ENCODE measurements at places on chromosomes 13 and 19.
A peak's percentile ranks its signal among the peaks of the same experiment; 100 is the strongest.

DNA sequence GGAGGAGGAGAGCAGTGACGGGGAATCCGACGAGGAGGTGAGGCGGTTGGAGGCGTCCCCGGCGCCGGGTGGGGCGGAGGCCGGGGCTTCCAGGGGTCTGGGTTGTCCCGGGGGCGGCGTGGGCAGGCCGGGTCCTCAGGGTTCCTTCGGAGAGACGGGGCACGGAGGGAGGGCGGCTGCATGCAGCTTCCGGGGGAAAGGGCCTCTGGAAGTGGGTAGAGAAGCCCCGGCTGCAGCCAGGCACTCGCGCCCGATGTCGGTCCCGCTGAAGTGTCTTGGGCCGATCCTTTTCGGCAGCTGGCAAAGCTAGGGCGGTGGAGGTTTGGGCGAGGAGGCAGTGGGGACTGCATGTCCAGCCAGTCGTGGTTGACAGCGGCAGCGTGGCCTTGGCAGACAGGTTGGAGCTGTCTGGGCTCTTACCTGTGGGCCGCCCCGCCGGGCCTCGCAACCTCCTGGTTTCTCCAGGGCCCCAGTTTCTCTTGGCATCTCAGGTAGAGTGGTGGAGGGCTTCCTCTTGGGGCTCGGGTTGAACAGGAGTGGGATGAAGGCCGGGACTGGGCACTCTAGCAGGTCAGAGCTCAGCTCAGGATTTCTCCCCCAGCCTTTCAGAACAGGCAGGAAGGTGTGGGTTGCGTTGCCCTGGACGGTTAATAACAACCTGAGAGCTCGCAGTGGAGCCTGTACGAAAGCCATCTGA is 690 bp downstream of the KMT2B start:
- DNase-seq: no peak

DNA sequence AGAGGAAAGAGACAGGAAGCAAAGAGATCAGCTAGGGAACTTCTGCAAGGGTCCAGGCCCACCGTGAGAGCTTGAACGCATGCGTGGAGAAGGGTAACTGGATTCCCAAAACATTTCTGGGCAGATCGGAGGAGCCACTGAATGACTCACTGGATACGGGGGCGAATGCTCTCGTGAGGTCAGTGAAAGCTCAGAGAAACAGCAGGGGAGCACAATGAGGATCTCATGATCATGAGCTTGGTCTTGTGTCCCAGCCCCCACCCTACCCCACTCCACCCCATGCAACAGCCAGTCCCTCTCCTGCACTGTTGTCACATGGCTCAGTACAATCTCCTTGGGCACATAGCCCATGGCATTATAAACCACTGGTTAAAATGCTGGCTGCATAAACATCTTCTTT is 40.6 kb downstream of the DCLK1 start:
- DNase-seq: no peak

- no peak for DNase-seq
Observed at GRCh38 chr19:38717855-38718254, 26.4 kb downstream of the CAPN12 start.

- no peak for DNase-seq
Observed at GRCh38 chr13:46317120-46317519, 69.9 kb downstream of the RUBCNL start.

DNA sequence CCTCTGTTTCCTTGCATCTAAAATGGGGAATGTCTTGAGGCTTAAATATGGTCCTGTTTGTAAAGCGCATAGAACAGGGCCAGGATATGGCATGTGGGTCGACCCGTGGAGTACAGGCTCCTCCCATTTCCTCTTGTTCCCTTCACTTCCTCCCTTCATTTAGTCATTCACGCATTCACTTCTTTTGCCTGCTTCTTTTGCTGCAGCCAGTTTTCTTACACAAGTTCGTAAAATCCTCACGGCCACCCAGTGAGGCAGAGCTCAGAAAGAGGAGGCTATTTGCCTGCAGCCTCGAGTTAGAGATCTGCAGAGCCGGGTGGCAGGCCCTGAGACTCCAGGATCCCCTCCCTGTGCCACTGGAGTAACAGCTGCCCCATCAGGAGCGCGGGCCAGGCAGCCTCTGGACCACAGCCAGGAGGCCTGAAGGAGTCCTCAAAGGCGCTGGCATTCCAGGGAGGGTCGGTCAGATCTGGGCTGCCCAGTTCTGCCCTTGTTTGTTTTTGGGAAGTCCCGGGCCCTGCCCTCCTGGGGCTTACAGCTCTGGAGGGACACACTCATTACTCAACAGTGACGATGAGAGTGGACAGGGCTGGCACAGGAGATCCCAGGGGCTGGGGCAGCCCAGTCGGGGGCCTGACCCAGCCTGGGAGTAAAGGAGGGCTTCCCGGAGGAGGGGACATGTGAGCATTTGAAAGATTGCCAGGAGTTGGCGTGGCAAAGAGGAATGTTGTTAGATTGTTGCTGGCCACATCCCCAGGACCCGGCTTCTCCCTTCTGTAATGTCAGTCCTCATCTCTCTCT is 4.6 kb downstream of the PPP5C start:
- DNase-seq: no peak

- no peak for DNase-seq
Observed at GRCh38 chr19:8488365-8488764, 14.1 kb downstream of the PRAM1 start.

- DNase-seq: peak; percentile 92
Observed at GRCh38 chr19:39031368-39032062, 834 bp downstream of the FBXO27 start.

DNA sequence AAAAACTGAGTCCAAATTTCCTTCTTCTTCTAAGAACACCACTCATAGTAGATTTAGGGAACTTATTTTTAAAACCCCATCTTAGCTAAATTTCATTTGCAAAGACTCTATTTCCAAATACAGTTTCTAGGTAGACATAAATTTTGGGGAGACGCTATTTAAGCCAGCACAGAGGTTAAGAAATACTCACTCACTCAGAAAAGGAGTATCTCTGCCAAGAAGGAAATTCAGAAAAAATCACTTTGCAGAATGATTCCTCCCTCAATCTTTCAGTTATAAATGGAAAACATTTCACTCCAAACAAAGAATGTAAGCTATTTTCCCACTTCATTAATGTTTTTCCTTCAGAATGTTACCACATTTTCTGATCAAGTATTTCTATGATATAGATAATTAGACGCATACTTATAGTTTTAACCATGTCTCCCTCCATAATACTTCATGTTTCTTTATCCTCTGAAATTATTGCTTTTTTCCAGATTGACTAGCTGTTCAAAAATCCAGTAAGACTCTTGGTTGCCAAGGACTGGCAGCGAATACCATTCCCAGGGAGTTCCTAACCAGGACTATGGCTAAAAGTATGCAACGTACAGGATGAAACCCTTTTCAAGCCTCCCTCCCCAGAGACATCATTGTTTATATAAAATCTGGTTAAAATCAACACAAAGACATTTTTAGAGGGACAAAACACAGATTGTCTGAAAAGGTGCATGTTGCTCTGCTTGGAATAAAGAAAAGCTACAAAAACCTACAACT is 52.5 kb upstream of the RXFP2 start:
- DNase-seq: no peak

GRCh38 chr13:42794577-42795275 is 13.3 kb downstream of the FAM216B start:
- DNase-seq: no peak

DNA sequence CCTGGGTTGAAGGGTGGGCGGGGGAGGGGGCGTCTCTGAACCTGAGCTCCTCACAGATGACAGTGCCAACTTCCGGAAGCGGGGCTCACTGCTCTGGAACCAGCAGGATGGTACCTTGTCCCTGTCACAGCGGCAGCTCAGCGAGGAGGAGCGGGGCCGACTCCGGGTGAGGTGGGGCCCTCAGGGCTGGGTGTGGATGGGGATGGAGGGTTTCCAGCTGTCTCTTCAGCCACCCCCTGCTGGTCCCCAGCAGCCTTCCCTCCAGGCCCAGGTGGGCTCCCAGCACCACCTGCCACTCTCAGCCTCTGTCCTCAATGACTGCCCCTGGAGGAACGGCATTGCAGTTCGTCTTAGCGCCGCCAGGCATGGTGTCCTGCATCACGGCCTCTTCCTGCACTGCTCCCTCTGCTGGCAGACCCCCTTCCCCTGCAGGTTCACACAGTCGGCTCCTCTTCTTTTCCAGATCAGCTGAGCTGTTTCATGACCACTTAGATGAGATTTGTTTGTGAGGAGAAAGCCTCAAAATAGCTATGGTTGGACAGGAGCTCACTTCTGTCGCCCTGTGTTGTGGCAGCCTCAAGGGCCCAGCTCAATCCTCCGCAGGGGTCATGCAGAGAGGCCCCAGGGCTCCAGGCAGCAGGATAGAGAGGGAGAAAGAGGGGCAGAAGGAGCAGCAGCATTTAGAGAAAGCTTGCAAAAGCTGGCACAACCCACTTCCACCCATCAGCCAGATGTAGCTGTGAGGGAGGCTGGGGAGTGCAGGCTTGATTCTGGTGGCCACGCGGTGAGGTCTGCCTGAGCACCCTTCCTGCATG is 2.5 kb upstream of the GARIN5A start:
- peak; percentile 73 for DNase-seq

DNA sequence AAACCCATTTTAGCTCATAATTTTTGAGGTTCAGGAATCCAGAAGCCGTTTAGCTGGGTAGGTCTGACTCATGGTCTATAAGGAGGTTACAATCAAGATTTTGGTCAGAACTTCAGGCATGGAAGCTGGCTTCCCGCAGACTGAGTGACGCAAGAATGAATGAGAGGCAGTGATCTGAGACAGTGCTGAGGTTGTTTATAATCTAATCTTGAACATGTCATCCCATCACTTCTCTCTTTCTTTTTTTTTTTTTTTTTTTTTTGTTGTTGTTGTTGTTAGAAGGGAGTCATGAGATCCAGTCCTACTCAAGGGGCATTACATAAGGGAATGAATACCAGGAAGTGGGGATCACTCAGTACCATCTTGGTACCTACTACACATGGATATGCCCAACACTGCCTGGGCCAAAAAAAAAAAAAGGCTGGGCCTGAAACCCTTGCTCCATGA is 217.4 kb downstream of the DLEU7 start:
- no peak for DNase-seq

DNA sequence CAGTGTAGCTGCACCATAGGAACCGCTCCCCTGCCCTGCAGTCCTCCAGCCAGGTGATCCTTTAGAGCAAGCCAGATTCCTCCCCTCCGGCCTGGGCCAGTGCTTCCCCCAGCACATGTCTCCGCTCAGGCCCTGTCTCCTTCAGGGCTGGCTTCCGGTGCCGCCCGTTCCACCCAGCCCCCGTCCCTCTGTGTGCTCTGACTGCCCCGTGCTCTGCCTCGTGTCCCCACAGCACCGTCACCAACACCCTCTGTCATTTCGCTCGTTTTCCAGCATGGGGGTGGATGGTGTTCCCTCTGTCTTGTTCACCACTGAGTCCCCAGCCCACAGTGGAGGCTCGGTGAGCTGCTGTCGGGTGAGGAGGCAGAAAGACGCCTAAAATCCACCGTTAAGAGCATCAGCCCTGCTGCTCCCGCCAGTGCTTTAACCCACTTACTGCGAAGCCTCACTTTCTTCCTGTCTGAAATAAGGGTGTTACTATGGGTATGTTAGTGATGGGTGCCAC is 54.5 kb downstream of the TSSK6 start:
- DNase-seq: peak; percentile 49

- no peak for DNase-seq
Observed at GRCh38 chr13:44011036-44011435, 131.3 kb downstream of the LACC1 start.

DNA sequence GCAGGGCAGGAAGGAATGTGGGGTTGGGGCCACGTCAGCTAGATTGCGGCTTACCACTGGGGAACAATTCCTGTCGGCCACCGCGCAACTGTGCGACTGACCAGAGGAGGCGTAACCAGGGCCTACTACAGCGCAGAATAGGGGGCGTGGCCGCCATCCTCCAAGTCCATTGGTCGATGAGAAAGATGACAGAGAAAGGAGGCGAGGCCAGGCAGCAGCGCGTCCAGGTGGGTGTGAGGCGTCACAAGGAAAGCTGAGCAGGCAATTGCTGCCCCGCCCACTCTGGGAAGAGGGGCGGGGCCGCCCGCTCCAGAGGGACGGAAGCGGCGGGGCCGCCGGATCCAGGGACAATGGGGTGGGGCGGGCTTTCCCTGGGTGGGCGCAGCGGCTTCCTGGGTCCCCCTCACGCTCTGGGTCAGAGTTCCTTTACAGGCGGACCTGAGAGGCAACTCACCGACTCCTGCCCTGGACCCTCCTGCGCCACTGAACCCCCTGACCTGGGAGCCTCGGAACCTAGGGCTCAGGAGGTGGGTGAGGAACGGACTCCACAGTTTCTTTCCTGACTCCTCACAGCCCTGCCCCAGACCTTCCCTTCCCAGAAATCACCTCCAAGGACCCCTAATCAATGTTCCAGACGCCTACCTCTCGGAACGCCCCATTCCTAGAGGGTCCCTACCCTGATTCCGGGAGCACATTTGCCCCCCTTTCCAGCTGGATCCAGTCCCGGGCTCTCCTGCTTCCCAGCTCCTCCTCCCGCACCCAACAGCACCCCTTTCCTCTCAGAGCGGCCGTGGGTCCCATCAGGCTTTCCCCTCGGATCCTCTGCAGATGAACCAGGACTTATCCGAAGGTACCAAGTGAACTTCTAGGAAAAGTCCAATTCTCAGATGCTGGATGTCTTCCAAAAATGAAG is 101.5 kb upstream of the ZNF492 start:
- peak; percentile 79 for DNase-seq

DNA sequence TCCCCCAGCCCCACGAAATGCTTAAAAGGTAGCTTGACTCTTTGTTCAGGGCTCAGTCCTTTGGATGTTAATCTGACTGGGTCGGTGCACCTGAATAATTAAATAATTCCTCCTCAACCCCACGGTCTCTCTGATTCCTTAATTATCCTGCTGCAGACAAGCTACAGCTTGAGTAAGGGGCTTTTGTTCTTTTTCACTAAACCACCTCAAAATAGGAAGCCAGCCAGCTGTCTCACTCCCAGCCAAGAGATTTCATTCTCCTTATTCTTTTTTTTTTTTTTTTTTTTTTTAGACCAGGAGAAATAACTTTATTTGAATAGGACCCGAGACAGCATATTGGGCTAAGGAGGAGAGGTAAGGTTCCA is 7.9 kb upstream of the FCGBP start:
- DNase-seq: no peak

- DNase-seq: no peak
Observed at GRCh38 chr13:33099860-33100259, 83.6 kb downstream of the KL start.

- DNase-seq: no peak
Observed at GRCh38 chr13:36413161-36413560, 19.1 kb upstream of the CCNA1 start.

DNA sequence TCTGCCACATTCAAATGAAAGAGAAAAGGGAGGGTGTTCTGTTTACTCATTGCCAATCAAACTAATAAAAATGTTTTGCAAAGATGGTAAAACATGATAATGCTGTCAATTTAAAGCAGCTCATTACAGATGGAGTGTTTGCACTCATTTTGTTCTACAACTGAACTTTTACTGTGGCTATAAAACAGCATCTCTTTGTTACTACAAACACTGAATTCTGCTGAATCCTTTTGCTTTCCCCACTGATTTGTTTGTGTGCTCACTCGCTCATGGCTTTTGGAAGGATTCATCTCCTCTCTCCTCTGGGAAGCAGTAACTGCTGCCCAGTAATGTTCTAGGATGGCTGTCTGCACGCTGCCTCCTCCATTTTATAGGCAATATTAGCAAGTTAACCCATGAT is 434.5 kb downstream of the PCDH9 start:
- DNase-seq: no peak
